Hindlimb muscle (tissue), 1 donor: ENCODE measurements at places on chromosomes 7 and 10.

DNA sequence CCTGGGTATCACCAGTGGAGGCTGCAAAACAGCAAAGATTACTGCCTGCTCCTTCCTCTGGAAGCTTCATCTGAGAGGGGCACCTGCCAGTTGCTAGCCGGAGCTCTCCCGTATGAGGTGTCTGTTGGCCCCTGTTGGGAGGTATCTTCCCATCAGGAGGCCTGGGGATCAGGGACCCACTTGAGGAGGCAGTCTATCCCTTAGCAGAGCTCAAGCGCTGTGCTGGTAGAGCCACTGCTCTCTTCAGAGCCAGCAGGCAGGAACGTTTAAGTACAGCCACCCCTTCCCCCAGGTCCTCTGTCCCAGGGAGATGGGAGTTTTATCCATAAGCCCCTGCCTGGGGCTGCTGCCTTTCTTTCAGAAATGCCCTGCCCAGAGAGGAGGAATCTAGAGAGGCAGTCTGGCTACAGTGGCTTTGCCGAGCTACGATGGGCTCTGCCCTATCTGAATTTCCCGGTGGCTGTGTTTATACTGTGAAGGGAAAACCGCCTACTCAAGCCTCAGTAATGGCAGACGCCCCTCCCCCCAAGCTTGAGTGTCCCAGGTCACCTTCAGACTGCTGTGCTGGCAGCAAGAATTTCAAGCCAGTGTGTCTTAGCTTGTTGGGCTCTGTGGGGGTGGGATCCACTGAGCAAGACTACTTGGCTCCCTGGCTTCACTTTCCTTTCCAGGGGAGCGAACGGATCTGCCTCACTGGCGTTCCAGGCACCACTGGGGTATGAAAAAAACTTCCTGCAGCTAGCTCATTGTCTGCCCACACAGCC, 19.6 kb downstream of the SEMA3E start:
- no peak for DNase-seq

- no peak for DNase-seq
These were observed 210.5 kb downstream of the CHCHD3 start for GRCh38 chr7:132871419-132871818.

DNA sequence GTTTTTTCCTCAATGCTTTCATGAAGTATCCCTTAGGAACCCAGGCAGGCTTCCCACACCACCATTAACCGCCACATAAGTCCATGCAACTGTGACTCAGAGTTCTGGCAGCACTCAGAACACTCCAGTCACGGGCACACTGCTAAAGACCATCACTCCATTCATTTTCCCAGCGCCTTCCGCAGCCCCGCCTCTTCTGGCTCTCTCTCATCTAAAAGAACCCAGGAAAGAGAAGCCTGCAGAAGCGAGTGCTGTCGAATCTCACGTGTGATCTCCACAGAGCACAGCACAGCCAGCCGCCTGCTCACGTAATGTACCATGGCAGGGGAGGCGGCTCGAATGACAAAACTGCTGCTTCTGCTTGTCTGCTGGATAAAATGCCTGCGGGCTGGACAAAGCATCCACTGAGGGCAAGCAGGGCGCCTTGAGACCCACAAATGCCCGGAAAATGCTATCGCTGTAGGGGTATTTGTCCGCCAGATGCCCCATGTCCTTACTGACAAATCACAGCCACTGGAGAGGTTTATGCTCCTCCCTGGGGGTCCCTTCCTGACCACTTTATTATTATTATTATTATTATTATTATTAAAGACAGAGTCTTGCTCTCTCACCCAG, 1.8 kb downstream of the PSMG3 start:
- no peak for DNase-seq

- no peak for DNase-seq
These were observed 122.9 kb upstream of the RET start for GRCh38 chr10:42953684-42954674.

- DNase-seq, result no peak
These were observed 173.2 kb downstream of the ZNF438 start for GRCh38 chr10:30858499-30858898.

DNA sequence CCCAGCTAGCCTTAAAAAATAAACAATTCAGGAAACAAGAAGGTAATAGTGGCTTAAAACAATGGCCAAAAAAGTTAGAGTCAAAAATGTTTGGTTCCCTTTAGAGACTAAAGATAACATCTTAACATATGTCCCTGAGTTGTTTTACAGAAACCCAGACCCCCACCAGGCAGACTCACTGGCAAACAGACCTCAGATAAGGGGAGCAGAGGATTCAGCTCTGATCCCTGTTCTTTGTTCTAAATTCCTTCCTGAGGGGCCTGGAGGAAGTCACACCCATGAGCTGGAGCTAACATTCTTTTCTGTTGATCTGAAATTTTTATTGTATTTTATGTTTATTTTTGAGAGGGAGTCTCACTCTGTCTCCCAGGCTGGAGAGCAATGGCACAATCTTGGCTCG, 247.2 kb downstream of the USP6NL start:
- no peak for DNase-seq

DNA sequence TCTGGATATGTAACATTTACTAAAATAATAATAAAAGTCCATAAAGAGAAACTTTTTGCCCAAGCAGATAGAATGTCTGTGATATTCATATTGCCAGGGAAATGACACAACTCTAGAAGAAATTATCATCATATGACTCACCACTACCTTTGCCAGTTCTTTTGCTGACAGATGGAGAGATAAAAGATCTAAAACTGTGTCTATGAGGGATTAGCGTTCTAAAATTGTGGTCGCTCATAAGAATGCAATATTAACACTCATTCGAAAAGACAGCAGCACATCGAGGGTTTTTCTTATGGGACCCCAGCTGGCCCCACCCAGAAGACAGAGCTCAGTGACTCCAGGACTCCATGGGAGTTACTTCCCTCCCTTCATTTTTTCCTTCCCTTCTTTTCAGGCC, 16.6 kb upstream of the LANCL2 start:
- DNase-seq, result no peak

GRCh38 chr7:137882261-137882668, 35.5 kb upstream of the DGKI start:
- no peak for DNase-seq

GRCh38 chr10:82464966-82465365, 590.0 kb downstream of the NRG3 start:
- DNase-seq, result no peak

- DNase-seq, result no peak
These were observed 122.7 kb downstream of the ARID5B start for GRCh38 chr10:62024026-62024701.

GRCh38 chr10:93482145-93482834, at the start of gene MYOF:
Gene MYOF, minus strand, starts transcription at chr10:93482334. Its CDS starts 140 bp downstream, at chr10:93482194.
- peak; percentile 83 for DNase-seq

DNA sequence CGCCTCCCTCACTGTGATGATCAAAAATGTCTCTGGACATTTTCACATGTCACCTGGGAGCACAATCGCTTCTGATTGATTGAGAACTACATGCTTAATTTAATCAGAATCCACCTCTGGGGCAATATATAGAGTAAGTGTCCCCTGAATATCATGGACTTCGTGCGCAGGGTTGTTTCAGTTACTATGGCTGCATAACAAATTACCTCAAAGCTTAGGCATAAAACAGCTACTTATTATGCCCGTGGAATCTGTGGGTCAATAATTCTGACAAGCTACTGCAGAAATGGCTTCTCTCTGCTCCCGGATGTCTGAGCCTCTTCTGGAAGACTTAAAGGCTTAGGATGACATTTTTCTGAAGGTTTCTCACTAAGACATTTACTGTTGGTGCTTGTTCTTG, 334.4 kb downstream of the GPR158 start:
- DNase-seq, result no peak

DNA sequence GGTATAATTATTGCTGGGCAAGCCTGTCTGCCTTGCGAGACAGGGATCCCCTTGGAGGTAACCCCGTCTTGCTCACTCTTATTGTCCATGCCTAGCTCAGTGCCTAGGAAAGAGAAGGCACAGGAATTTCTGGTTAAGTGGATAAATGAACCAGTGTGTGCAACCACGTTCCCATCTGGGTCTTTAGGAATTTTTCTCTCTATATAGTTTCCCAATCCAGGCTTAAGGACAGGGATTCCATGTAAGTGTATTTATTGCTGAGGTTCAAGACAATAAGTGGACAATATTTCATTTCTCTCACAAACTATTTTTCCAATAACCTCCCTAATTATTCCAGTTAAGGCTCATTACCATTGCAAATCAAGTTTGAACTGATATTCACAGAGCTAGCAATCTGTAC, 8.9 kb upstream of the ADAM12 start:
- DNase-seq, result no peak

- no peak for DNase-seq
These were observed 133.9 kb downstream of the MTPAP start for GRCh38 chr10:30215141-30215540.
